Gastrocnemius medialis (tissue), 4 donors: ENCODE measurements at places on chromosomes 1 and 21. TPM values are rescaled to one million over a fixed set of nuclear protein-coding genes. Genes with fewer than 3 reads are reported as not detected.

KMO gene
- total RNA-seq: 0.16 TPM

MATN1 gene
- total RNA-seq: not detected

CFHR5 gene
- total RNA-seq: not detected

TMPRSS15 gene
- not detected for total RNA-seq

BEST4 gene
- total RNA-seq: not detected

- DNase-seq: no peak
Measured at GRCh38 chr21:44392916-44393315, 39.5 kb downstream of the TRPM2 start.

- no peak for DNase-seq
Measured at GRCh38 chr1:241423541-241424479, 66.8 kb upstream of the RGS7 start.

DNA sequence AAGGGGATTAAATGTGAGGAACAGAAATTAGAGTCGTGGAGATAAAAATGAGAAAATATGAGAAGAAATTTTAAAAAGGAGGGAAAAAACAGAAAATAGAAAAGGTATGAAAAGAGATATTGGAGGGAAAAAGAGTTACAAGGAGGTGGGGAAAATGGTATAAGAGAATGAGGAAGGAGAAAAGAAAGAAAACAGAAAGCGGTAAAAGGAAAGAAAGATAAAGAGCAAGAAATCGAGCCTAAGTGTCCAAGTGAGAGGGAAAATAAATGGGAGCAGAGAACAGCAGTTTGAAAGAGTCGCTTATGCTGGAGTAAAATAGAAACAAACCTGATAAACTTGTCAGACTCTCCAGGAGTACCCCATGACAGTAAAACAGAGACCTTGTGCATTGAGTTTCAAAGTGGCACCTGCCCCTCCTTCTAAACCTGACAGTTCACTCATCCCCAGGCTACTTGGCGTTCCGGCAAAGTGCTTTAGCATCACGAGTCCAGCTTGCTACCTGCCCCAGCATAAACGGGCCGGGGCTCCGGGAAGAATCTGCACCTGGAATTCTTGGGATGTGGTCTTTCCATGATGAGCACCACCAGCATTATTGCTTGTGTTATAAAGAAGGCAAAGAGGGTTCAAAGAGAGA, 585 bp downstream of the NEGR1 start:
- no peak for DNase-seq

DNA sequence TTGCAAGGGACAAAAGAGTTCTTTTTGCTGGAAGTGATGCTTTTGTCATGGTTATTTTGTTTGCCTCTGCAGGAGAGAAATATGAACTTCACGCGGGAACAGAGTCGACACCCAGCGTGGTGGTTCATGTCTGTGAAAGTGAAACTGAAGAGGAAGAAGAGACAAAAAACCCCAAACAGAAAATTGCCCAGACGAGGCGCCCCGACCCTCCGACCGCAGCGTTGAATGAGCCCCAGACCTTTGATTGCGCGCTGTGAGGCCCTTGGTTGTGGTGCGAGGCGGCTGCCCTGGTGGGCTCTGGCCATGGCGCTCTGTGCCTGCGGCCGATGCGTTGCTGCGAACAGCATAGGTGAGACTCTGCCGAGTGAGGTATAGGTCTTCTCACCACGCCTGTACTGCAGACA, 20.9 kb upstream of the NCMAP start:
- no peak for DNase-seq

DNA sequence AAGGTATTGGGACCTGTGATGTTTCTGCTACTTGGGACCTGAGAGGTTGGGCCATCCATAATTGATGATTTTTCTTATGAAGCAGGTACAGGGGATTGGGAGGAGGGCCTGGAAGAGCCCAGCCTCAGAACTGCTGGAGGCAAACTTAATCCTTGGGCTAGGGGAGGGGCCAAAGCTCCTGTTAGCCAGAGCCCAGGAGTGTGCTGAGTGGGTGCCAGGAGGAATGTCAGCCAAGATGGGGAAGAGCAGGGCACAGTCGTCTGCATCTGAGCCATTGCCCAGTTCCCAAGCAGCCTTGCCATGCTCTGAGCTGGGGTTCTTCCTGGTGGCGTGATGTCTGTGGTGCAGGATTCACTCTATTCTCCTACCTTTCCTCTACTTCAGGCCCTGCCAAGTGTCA, 5.8 kb downstream of the MAPKAPK2 start:
- DNase-seq: peak; percentile 81

DNA sequence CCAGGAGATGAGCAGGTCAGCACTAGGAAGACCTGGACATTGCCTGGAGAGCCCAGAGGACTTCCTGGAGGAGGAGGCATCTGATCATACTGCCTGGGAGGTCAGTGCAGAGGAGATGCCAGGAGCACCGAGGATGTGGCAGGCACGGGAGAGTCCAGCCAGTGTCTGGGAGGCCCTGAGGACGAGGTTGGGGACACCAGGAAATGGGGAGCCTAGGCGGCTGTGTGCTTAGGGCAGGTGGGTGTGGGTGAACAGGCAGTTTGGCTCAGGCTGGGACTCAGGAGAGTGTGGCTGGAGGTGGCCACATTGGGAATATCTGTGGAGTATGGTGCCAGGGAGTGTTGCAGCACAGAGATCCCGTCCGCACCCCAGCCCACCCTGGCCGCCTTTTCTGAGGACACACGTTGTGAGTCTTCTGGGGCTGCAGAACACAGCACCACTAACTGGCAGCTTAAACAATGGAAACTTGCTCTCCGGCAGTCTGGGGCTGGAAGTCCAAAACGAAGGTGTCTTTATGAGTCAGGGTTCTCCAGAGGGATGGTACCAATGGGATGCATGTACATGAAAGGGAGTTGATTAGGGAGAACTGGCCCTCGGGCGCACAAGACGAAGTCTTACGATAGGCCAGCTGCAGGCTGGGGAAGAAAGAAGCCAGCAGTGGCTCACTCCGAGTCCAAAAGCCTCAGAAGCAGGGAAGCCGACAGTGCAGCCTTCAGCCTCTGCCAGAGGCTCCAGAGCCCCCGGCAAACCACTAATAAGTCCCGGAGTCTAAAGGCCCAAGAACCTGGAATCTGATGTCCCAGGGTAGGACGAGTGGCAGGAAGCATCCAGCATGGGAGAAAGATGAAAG, 58.0 kb downstream of the FAAP20 start:
- no peak for DNase-seq

GRCh38 chr1:38076038-38076437, 29.4 kb upstream of the POU3F1 start:
- no peak for DNase-seq

DNA sequence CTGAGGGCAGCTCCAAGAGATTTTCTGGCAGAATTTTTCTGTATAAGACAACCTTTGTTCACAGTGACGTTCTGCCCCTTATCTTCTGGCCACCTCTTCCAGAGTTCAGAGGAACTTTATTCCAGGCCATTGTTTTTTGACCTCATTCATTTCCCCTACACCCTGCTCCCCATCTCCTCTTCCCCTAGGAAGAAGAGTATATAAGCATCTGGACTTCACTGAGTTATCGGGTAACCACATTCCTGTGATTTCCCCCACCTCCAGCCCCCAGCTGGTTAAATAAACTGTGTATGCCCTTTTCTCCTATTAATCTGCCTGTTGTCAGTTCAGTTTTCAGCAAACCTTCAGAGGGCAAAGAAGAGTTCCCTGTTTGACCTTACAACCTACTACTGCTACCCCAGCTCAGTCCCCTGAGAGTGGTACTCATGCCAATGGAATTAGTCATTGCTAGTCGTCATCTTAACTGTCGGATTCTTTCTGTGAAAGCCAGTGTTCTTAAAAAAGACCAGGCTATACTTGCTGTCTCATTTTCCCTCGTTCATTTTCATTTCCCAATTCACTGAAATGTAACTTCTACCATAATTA, 14.3 kb upstream of the ALG14 start:
- DNase-seq: peak; percentile 27

- no peak for DNase-seq
Measured at GRCh38 chr1:114206392-114206791, 52.7 kb upstream of the SYT6 start.

DNA sequence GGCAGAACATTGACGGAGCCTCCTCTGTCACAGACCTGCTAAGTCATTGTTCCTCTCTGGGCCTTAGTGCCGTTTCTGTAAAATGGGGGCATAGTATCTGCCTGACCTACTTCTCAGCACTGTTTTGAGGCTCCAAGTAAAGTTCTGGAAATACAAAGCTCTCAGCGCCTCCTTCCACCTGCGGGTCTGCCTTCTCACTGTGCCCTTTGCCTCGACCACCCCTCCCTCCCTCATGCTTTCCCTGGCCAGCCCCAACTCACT, 15.4 kb upstream of the WASF2 start:
- no peak for DNase-seq

DNA sequence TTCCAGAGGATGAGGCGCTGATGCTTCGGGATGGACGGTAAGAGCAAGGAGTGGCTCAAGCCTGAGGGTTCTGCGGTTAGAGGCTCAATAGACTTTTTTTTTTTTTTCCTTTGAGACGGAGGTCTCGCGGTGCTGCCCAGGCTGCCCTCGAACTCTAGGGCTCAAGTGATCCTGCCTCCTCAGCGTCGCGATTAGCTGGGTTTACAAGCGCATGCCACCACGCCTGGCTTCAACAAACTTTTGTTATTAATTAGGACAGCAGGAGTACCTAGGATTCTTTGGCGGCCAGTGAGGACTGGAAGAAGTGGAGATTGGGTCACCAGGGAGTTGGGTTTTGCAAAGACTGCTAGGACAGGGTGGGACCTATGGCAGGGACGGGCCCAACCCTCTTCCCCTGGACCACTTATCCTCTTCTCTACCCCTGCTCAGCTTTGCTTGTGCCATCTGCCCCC, 587 bp downstream of the SCNM1 start:
- DNase-seq: no peak

DNA sequence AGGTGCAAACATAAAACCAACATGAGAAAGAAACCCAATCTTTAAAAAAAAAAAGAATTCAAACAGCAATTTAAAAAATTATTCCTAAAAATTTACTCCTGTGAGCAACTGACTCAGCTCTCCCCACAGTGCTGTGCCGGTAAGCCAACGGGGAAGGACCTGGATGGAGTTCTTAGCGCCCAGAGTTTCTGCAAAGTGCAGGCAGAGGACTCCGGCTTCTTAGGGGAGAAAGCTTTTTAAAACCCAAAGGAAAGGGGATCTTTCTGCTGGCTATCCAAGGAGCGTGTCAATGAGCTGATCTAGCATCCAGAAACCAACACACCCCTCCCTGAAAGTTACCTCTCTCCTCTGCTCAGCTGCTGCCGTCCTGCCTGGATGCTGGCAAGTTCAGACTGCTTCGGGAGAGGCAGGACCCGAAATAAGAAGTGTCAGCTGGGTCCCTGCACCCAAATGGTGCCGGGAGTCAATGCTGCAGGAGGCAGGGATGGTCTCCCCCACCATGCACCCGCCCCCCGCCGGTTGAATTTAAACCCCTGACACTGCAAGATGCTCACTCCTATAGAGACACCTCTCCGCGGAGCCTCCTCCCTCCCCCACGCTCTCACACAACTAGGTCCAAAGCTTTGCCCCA, 32.2 kb upstream of the H6PD start:
- no peak for DNase-seq

- DNase-seq: no peak
Measured at GRCh38 chr21:24179110-24179509, 1428.2 kb downstream of the MRPL39 start.

- DNase-seq: no peak
Measured at GRCh38 chr1:41365320-41365633, 4.0 kb downstream of the FOXO6 start.

GRCh38 chr1:65200411-65200810, 52.4 kb downstream of the AK4 start:
- no peak for DNase-seq

DNA sequence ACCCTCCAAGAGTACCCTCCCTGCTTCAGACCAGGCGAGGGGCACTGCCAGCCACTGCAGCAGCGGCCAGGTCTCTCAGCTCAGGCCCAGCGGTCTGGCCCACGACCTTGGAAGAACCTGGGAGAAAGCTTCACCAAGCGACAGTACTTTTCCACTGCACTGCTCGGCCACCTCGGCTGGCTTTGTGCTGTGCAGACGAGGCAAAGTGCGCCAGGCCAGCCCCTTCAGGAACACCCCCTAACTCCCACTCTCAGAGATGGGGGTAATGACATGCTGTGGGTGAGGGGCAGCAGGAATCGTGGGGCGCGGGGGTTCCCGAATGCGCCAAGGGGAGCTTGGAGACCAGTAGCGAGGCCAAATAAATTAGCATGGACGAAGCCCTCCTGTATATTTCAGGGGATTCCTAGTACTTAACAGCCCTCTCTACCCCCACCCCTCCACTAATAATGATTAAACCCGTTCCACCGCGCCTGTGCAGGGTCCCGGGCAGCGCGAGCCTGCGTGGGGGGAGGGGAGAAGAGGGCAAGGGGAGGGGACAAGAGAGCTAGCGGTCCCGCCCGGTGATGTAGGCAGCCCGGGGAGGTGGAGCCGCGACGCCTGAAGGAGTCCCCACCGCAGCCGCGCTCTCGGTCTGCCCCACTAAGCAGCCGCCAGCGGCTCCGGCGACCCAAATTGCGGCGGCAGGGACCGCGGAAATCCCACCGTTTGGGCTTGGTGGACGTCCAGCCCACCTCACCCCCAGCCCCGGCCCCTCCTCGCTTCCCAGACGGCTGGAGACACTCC, at the start of gene FAM43B:
TSS of gene FAM43B (plus strand) at position 629 of the 783 bp plus-strand sequence. CDS start 401 bp downstream, outside the sequence.
- peak; percentile 24 for DNase-seq

- DNase-seq: no peak
Measured at GRCh38 chr21:29033871-29034270, 9.4 kb downstream of the USP16 start.

DNA sequence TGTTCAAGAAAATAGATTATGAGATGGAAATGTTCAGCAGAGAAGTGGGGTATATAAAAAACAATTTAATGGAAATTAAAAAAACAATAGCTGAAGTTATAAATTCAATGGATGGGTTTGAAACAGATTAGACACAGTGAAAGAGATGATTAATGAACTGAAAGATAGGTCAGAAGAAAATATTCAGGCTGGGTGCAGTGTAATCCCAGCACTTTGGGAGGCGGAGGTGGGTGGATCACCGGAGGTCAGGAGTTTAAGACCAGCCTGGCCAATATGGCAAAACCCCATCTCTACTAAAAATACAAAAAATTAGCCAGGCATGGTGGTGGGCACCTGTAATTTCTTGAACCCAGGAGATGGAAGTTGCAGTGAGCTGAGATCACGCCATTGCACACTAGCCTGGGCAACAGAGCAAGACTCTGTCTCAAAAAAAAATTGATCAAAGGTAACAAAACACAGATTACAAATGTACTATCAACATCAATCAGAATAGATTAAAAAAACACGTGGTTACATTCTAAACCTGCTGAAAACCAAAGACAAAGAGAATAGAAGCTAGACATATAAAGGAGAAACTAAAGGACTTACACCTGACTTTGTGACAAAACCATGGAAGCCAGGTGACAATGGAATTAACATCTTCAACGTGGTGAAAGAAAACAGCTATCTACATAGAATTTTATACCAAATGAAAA, 4.8 kb upstream of the SUMO3 start:
- DNase-seq: no peak

GRCh38 chr1:87864676-87865075, 536.0 kb downstream of the LMO4 start:
- DNase-seq: no peak

GRCh38 chr1:117389284-117389683, 22.0 kb downstream of the MAN1A2 start:
- DNase-seq: no peak

- no peak for DNase-seq
Measured at GRCh38 chr1:187936667-187937066, 1107.9 kb downstream of the PLA2G4A start.
